ENCODE measurements at places on chromosomes 16 and 17. TPM values are rescaled to one million over a fixed set of nuclear protein-coding genes. Genes with fewer than 3 reads are reported as not detected.

CYBA gene
- total RNA-seq: not detected

TBC1D28 gene
- not detected for total RNA-seq

NTN3 gene
- total RNA-seq: 0.14 TPM

CORO1A gene
- total RNA-seq: 7.9 TPM

EXOC3L1 gene
- not detected for total RNA-seq

NHLRC4 gene
- 0.43 TPM for total RNA-seq

PLXDC1 gene
- not detected for total RNA-seq

TP53TG3F gene
- total RNA-seq: not detected

SCNN1G gene
- not detected for total RNA-seq

HOXB8 gene
- 1.2 TPM for total RNA-seq

CTDNEP1 gene
- total RNA-seq: 19.8 TPM

DNA sequence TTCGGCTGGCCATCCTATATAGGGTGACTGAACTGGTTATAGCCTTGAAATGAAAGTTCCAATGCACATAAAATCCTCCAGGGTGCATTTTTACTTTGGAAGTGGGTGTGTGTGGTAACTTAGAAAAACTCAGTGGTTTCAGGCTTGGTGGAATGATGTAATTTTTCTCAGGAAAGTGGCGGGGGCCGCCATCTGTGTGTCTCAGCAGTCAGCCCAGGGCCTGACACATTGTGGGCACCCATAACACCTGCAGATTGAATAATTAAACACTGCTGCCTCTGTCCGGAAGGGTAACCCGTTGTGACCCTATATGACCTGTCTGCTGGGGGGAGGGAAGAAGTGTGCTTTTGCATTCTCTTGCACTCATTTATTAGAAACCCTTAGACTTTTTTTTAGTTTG, 2.2 kb upstream of the PDP2 start:
- no peak for DNase-seq

- no peak for DNase-seq
These were observed 2.9 kb upstream of the RANGRF start for GRCh38 chr17:8285270-8286181.

- peak; percentile 74 for DNase-seq
These were observed 4.2 kb downstream of the MNT start for GRCh38 chr17:2396568-2397246.

- no peak for DNase-seq
These were observed 731.8 kb downstream of the CDH11 start for GRCh38 chr16:64390102-64390501.

DNA sequence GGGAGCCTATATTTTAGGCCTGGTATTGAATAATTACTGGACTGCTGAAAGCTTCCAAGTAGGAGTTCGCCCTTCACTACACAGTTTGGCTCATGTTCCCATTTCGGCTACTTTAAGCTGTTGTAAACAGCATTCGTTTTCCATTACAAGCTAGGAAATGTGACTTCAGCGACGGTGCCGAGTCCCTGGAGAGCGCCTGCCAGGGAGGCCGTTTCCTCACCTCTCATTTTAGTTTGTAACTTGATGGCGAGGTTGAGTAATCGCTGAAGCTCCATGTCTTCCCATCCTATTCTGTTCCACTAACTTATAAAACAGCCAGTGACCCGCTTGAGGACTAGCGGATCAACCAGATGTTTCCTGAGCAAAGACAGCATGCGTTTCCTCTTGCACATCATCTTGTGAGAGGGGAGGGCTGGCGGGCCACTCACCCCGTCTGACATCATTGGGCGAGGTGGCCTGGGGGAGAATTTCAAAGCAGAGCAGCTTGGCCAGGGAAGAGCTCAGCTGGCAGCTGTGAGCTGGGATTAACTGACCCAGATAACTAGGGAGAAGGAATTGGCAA, 32.9 kb downstream of the PCTP start:
- no peak for DNase-seq

GRCh38 chr17:37043201-37043600, 94.4 kb downstream of the AATF start:
- DNase-seq: no peak

DNA sequence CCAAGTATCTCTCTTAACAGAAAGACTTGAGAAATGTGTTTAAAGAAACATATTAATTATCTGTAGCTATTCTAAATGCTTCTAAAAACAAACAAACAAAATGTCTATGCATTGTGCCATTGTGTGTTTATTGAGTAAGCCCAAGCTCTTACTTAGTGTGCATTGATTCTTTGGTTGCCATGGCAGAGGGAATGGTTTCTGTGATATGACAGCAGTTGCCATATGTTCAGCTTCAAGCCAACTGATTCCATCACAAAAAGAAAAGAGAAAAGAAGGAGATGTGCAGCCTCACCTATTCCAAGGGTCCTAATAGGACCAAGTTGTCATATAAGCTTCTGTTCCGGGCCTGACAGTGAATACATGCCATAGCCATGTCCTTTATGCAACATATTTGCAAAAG, 457.5 kb downstream of the TOX3 start:
- no peak for DNase-seq

DNA sequence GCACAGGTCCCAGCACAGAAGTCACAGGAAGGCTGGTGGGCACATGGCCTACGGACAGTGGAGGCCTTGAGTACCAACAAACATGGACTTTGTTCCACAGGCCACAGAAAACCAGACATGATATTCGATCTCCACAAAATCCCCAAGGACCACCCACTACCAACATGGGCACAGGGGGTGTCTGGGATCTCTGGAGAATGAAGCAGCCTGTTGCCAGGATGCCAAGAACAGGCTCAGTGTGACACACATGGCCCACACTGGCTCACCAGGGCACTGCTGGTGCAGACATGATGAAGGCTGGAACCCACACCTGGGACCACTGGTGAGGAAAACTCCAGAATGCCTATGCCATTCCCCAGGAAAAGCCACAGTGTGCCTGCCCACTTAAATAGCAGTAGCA, 120.2 kb downstream of the C16orf78 start:
- DNase-seq: no peak

DNA sequence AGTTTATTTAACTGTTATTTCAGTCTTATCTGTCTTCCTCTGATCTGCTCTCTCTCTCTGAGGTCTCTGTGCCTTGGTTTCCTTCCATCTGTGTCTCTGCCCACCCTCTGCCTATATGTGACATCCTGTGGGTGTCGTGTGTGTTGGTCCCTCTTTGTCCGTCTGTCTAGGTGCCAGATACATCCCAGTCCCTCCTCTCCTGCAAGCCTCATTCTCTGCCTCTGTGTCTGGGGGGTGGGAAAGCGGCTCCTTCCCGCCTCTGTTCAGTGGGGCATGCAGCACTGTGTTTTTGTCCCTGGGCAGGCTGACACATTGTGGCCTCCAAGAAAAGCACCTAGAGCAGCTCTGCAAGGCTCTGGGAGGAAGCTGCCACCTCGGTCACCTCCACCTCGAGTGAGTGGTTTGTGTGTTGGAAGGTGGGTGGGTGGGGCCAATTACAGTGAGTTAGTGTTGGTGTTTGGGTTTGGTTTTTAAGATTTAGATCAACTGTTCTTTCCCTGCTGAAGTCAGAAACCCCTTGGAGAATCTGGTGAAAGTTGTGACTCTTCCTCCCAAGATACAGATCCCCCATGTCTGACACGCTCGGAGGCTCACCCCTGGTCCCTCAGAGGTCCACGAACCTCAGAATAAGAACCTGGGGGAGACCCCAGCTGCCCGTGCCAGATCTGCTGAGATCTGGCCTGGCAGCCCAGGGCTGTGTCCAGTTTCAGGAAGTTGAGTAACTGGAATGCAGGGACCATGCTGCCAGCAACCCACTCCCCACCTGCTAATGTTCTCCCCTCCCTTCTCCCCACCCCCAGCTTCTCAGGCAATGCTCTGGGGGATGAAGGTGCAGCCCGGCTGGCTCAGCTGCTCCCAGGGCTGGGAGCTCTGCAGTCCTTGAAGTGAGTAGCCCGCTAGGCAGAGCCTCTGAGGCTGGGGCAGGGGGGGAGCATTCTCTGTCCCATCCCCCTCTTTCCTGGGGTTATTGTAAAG, 50.9 kb upstream of the CPNE2 start:
- DNase-seq: no peak

GRCh38 chr16:18945233-18945632, 19.0 kb upstream of the SMG1 start:
- DNase-seq: no peak

GRCh38 chr16:47924950-47925349, 230.8 kb downstream of the ABCC12 start:
- DNase-seq: no peak

- DNase-seq: no peak
These were observed 1.4 kb downstream of the CBFB start for GRCh38 chr16:67030221-67030962.

DNA sequence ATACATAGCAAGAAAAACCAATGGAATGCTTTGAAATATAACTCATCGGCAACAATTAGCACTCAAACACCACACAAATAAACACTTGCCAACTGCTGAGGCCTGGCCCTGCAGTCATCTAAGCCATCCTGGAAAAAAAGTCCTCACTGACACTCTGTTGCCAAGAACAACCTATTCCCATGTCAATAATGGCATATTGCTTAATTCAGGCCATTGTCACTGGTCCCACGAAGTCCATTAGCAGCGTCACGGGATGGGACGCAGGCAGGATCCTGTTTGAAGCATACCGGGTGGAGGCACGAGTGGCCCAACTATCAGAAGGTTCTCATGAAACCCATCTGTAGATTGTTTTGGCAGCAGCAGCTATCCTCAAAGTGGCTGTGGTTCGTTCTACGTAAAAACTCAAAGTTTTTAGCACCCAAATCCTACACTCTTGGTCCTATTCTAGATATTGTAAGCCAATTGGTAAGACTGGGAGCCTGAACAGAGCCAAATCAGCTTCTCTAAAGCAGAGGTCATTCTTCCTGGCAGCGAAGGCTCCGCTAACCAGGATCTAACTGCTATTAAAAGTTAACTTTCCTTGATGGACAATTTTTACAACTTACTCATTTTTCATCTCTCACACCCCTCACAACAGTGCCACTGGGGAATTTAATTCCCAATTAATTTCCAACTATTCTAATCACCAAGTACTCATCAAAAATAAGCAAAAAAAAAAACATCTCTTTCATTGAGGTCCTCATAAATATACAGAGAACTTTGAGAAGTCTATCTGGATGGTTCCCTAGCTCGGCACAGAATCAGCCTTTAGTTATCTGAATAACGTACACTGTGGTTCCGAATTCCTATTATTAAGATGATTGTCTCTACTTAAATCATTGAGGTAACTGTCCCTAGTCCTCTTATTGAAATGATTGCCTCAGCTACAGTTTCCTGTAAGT, 91.5 kb downstream of the ZFHX3 start:
- no peak for DNase-seq

DNA sequence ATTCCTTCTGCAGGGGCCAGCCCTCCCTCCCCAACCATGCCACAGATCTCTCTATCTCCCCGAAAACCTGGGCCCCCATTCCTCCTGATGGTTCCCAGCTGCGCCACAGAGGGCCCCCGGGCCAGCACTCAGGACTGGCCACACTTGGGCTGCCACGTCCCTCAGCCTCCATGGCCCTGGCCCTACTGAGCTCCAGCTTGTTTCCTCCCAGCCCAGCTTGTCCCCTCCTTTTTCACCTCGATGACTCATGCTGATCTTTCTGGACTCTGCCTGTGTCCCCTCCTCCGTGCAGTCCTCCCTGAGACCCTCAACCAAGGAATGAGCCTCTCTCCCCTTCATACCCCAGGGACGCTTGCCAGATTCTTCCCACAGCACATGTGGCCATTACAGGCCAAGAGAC, 10.9 kb upstream of the FAM83G start:
- no peak for DNase-seq

DNA sequence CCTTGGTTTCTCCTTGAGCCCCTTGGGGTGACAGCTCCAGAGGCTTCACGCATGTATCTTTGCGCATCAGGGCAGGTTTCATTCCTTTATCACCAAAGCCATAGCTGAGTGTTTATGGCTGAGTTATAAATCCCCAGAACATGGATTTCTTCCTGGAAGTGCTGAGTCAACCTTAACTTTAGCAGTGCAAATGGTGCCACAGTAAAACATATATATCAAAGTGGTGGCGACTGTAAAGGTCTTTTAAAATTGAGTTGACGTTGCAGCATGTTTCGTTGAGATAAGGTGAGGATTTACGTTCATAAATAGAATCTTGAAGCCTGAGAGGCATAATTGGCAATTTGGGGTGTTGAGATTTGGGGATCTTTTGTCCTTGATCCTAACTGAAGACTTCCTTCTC, 214.1 kb downstream of the HS3ST4 start:
- DNase-seq: no peak

- DNase-seq: no peak
These were observed 19.9 kb upstream of the HEATR6 start for GRCh38 chr17:60098578-60098977.

DNA sequence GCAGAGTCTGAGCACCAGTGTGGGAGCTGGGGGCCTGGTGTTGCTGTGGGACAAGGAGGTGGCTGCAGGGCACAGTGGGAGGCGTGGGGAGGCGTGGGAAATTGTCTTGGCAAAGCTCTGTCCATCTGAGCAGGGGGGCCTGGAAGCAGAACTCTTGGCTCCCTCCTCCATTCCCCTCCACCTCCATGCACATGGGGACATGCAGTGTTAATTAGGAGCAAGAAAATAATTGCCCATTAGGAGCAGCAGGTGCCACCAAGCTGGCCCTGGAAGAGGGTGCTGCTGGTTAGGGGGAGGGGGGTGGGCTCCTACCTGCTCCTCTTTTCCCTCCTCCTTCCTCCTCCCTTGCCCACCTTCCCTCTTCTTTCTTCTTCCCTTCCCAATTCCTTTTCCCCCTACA, 4.5 kb downstream of the TTYH2 start:
- DNase-seq: no peak

- no peak for DNase-seq
These were observed 100.2 kb downstream of the CMIP start for GRCh38 chr16:81544700-81545271.

DNA sequence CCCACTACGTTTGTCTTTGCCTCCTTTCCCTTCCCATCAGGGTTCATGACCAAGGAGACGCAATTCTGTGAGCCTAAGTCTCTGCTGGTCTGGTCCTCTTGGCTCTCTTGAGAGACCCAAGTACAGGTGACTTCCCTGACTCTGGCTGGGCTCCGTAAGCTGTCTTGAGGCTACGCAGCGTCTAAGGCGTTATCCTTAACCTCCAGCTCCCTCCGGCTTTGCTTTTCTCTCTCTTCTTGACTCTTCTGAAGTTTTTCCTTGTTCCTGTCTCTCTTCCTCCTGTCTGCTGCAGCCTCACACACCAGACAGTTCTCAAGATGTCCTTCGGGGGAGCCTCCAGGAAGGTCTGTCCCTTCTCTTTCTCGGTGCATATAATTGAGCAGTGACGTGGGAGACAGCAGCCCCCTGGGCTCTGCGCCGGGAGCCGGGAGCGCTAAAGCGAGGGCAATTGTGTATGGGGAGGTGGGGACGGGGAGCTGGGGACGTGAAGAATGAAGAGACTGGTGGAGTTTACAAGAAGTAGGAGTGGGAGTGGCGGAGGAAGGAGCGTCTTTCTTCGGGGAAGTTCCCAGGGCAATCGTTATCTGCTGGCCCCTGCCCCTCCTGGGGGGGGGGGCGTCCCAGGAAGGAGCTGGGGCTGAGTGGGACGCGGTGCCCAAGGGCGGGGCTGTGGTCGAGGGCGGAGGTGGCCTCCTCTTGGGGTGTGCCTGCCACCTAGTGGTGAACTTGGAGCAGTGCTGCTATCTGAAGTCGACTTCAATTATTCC, 6.9 kb upstream of the PIRT start:
- peak; percentile 45 for DNase-seq

Measured in H4 (cell line).